ENCODE measurements at places on chromosomes 11 and 22.
A peak's percentile ranks its signal among the peaks of the same experiment; 100 is the strongest.

GRCh38 chr11:134502153-134502550, 90.1 kb upstream of the B3GAT1 start:
- DNase-seq: no peak

DNA sequence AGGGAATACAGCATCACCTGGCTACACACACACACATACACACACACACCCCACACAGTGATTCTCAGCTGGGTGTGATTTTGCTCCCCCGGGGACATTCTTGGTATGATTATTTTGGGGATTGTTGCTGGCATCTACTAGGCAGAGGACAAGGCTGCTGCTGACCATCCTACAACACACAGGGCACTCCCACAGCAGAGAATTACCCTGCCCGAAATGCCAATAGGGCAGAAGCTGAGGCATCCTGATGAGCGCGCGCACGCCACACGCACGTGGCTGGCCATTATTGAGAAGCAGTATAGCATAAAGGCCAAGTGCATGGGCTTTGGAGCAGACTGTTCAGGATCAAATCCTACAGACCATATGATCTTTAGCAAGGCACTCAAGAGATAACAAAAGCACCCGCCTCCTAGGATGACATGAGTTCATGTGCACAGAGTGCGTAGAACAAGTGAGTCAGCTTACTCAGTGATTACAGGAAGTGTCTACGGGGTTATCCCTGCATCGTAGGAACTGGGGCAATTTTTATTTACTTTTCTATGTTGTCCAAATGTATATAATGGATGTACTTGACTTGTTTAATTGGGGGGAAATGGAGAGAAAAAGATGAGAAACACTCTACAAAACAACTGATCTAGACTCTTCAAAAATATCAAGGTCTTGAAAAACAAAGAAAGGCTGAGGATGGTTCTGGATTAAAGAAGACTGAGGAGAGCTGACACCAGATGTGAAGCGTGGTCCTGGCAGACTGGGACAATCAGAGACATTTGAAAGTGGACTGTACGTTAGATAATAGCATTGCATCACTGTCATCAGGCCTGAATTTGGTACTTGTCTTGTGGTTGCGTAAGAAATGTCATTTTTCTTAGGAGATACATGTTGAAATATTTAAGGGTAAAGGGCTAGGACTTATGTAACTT, 7.2 kb upstream of the EHD1 start:
- peak; percentile 41 for DNase-seq

DNA sequence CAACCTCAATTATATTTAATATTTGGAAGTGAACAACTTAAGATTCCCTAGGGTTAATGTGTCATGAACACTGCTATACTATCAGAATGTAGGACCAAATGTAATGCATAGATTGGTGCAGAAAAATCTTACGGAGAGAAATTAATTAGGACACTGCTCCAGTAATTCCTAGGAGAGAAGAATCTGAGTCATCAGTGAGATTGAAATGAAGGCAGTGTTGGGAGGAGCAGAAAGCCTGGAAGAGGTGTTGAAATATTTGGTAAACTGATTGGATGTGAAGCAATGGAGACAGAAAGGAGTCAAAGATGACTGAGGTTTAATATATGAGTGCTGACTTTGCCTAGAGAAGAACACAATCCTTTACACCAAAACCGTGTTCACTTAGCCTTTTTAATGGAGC, 836.0 kb downstream of the FAM181B start:
- no peak for DNase-seq

GRCh38 chr22:34814260-34815025, 251.5 kb upstream of the ISX start:
- DNase-seq: peak; percentile 45

DNA sequence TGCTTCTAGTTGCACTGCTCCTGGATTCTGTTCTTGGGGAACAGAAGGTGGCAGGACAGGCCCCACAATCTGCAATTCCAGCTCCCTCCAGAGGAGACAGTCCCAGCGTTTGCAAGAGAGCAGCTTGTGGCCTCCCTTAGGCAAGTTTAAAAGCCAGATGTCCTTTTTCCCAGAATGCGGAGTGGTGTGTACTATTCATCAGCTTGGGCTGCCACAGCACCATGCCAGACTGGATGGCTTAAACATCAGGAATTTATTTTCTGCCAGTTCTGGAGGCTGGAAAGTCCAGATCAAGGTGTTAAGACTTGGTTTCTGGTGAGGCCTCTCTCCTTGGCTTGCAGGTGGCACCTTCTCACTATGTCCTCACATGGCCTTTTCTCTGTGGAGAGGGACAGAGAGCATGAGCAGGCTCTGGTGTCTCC, 11.7 kb downstream of the MIAT start:
- no peak for DNase-seq

GRCh38 chr22:23137905-23138561, 3.8 kb downstream of the RSPH14 start:
- no peak for DNase-seq

DNA sequence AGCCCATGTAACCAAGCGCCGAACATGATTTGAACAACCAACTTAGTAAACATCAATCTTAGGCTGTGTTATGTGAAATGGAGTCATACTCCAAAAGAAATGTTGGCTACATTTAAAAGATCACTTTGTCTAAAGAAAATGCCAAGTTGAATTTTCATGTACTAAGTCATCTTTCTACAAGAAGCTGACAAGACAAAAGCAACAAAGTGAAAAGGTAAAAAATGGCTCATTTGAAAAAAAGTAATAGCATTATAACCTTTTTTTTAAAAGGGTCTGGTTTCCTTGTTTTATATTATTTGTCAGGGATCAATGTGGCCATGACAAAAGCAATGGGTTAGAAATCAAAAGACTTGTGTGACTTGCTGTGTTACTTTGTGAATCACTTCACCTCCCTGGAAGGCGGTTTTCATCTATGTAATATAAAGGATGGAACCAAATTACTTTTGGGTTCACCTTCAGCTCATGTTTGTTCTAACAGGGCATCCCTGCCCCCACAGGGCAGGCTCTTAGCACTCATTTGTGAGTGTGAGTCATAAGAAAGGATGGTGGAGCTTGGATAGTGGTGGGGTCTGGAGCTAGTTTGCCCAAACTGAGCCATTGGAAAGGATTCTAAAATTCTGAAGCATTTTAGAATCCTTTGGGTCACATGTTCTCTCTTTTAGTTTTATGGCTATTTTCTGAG, 131.9 kb upstream of the MTMR2 start:
- no peak for DNase-seq

- DNase-seq: no peak
Measured at GRCh38 chr11:45662665-45663485, 2.5 kb downstream of the CHST1 start.

DNA sequence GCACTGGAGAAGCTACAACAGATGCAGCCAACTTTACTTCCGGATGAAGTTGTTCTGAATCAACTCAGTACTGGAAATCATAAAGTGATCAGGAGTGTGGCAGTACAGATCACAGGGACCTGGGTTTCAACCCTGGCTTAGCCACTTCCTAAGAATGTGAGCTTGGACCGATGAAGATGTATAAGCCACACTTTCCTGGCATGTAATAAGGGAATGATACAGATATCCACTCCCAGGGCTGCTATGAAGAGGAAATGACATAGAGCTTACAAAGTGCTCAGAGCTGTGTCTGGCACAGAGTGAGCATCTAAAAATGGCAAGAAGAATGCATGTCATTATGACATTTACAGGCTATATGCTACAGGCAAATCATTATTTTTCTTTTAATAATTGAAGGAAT, 378.7 kb downstream of the NTM start:
- DNase-seq: no peak

DNA sequence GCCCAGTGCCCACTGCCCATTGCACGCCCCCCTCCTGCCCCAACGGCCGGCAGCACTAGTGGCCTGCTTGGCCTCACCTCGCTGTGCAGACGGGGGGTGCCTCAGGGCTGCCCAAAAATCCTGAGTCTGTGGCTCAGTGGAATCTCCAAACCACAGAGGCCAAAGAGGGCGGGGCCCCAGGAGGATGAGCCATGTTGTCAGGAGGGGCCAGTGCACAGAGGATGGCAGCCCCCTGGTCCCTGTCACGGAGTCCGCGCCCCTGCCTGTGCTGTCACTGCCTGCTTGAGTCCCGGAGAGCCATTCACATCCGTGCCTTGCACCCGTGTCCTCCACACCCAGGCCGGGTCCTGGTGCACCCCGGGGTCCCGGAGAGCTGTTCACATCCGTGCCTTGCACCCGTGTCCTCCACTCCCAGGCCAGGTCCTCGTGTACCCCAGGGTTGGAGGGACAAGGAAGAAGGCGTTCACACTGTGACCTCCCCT, 36.4 kb upstream of the MUC5AC start:
- DNase-seq: no peak

DNA sequence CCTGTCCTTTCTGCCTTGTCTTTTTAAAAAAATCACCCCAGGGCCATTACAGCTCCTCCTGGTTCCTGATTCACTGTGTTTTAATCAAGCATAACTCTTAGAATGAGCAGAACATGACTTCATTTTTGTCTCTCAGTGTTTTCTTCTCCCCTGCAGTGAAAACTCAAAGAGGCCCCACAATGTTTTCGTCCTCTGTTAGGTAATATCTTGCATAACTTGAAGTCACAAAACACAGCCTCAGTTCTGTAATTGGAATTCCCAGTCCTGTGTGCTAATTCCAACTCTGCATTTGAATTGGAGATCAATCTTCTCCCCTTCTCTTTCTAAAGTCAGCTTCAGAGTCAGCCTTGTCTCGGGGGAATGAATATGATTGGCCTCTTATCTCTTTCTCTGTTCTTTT, 186.5 kb upstream of the NAV2 start:
- DNase-seq: no peak

DNA sequence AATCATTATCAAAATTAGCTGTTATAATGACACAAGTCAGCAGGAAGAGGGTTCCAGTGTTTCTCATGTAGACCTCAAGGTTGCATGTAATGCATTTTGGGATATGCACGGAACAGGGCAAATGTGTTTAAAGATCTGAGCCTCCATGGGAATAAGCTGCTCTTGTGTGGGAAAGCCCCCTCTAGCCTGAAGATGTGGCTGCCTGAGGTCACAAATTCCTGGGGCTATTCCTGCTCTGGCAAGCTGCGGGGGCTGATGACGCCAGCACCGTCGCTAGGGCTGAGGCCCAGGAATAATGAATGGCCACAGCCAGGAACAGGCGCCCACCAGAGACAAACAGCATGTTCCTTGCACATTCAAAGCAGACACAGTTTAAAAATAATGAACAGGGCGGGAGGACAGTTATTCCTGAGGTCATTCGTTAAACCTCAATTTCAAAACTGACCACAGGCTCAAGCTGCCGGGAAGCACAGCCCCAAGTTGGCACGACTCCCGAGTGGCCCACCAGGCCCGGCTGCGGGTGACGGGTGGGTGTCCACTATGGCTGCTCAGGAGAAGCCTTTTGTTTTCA, 11.7 kb downstream of the OSBPL5 start:
- DNase-seq: no peak

All from hematopoietic multipotent progenitor cell (in vitro differentiated cells).